ENCODE measurements at places on chromosomes 16 and 17.

- no peak for DNase-seq
Measured at GRCh38 chr17:51507444-51507843, 247.1 kb downstream of the UTP18 start.

GRCh38 chr16:85605912-85606841 lies 6.9 kb upstream of the GSE1 start:
- DNase-seq, result no peak

DNA sequence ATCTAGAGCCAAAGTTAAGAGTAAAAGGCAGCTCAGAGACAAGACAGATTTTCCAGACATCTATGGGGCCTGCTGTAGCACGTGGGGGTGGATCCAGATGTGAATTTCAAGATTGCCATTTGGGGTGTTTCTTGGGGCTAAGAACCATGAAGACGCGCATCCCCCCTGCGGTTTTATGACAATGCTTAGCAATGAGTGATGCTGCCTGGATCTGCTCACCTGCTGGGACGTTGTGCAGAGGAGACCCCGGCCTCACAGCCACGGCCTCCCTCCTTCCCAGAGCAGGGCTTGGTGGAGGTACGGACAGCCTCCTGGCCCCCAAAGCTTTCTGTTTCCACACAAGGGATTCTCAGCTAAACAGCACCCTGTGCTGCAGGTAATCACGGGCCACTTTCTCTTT lies 151.5 kb upstream of the DYNLRB2 start:
- no peak for DNase-seq

- no peak for DNase-seq
Measured at GRCh38 chr17:213286-214105, 32.0 kb upstream of the DOC2B start.

- DNase-seq, result peak; percentile 10
Measured at GRCh38 chr16:27690608-27691007, 140.7 kb downstream of the KATNIP start.

- DNase-seq, result no peak
Measured at GRCh38 chr16:85313526-85314301, 201.4 kb upstream of the CIBAR2 start.

- DNase-seq, result no peak
Measured at GRCh38 chr16:85353839-85354685, 241.8 kb upstream of the CIBAR2 start.

- DNase-seq, result no peak
Measured at GRCh38 chr16:68286153-68287074, 22.1 kb downstream of the SLC7A6 start.

DNA sequence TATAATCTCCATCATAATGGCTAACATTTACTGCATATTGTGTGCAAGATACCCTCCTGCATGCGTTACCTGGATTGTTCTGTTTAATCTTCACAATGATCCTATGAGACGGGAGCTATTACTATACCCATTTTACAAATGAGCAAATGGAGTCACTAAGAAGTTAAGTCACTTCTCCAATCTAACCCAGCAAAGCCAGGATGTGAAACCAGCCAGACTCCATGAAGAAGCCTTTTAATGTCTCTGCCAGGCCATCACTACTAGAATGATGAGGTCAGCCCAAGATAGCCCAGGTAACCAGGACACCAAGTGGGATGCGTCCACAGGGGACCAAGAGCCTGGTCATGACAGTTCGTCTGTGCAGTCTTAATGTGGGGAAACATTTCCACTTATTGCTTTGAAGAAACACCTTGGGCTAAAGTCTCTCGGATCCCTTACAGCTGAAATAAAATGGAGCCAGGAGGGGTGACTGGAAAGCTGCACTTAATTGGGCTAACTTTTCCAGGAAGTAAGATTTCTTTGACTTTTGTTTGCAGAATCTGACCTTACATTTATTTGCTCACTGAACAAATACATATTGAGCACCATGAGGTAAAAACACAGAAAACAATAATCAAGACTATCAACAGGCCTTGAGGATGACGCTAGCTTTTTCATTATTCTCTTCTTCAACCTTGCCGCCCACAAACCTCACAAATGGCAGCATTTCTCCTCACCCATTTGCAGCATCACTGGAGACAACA lies 926 bp upstream of the SHCBP1 start:
- no peak for DNase-seq

DNA sequence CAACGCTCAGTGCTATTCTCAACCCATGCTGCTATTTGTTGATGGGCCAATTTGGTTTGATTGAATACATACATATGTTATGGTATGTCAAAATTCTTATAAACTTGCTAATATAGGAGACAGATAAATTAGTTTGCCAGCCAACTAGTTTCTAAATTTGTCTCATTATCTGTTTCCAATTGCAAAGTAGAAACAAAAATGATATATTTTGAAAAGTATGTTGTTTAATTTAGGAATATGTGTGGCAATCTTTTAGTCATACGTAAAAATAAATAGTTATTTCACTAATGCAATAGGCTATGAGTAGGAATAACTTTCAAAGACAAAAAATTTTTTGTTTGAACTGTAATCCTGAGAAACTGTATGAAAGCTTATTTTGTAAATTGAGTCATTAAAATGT lies 210.6 kb upstream of the KCNJ16 start:
- no peak for DNase-seq

DNA sequence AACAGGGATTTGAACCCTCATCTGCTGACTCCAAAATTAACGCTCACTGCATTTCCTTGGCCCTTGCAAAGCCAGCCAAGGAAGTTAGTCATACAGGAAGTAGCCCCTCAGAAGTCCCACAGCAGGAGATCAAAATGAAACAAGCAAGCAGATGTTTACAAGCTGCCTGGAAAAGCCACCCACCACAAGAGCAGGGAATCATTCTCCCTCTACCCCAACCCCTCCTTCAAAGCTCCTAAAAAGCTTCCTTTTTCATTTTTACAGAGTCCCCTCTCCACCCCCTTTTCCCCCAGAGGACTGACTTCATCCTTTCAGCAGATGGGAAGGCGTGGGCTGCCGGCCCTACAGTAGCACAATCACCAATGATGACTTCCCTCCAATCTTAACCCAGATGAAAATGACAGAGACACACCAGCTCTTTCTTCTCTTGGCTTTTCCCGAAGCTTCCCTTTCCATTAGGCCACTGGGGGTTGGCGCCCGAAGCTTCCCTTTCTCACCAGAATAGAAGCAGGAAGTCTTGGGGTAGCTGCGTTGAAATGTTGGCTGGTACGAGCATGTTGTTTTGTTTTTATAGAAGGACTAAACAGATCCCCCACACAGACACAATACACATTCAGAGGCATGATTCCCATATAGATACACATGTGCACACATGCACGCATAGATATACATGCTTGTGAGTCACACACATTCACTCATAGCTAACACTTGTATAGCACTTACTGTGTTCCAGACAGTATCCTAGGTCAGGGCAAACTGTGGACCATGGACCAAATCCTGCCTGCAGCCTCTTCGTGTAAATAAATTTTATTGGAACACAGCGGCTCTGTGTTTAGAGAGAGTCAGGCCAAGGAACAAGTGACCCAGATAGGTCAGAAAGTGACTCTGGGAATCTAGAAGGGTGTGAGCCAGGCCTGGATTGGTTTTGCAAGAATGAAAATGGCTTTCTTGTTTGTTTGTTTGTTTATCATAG lies 17.4 kb downstream of the ITPRIPL2 start:
- DNase-seq, result no peak

- no peak for DNase-seq
Measured at GRCh38 chr17:79413611-79414010, 197.2 kb downstream of the RBFOX3 start.

- DNase-seq, result no peak
Measured at GRCh38 chr17:17479209-17479608, 2.4 kb downstream of the MED9 start.

- DNase-seq, result no peak
Measured at GRCh38 chr16:71853413-71853812, 7.6 kb downstream of the ATXN1L start.

- DNase-seq, result no peak
Measured at GRCh38 chr17:55632893-55633292, 89.8 kb downstream of the TMEM100 start.

DNA sequence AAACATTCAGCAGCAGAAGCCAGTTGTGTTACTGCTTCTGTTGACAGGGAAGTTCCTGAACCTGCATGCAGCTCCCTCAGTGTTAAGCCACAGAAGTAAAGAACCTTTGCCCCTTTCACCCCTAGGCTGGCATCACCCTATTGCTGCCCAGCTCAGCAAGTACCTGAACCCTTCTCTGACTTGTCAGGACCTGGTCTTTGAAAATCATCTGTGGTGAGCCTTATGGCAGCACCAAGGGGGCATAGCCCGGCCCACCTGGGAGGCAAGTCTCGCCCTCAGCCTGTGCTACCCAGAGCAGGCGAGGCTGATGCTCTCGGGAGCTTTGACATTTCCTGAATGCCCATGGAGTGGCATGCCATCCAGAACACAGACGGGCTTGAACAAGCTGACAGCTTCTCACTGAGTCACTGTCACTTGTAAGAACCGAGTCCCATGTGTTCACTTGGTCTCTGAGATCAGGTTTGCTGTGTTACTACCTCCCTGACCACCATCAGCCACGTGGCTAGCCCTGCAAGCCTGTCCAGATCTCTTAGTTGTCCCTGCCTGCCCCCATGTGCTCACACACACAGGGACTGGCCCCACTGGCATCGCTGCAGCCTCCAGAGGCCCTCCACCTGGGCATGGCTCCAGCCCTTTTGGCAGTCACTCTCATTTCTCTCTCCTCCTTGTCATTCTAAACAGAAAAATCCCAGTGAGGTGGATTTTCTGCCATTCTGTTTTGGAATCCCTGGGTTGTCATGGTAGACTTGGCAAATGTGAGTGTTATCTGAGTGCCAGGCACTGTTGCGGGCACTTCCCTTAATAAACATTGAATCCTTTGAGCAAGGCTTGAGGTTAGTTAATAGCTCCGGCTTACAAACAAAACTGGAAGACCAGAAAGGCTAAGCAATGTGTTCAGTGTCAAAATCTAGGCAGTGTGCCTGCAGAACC lies 2.9 kb upstream of the CARMIL2 start:
- no peak for DNase-seq

- DNase-seq, result no peak
Measured at GRCh38 chr16:49659356-49659755, 196.6 kb downstream of the ZNF423 start.

DNA sequence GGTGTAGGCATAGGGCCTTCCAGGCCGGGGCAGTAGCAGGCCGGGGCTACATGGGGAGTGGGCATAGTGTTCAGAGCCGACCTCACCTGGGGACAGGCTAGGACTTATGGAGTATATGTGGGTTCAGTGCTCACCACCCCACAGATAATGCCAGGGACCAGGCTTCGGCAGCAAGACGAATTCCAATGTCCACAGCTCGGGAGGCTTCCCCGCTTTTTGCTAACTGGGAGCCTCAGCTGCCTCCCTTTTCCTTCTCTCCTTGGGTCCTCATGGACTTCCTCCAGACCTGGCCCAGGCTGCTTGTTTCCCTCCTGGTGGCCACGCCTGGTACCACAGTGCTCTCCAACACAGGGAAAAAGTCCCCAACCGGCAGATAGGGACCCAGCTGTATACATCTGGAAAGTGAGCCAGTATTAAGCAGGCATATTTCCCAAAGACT lies 20.1 kb upstream of the SLC46A1 start:
- DNase-seq, result no peak

DNA sequence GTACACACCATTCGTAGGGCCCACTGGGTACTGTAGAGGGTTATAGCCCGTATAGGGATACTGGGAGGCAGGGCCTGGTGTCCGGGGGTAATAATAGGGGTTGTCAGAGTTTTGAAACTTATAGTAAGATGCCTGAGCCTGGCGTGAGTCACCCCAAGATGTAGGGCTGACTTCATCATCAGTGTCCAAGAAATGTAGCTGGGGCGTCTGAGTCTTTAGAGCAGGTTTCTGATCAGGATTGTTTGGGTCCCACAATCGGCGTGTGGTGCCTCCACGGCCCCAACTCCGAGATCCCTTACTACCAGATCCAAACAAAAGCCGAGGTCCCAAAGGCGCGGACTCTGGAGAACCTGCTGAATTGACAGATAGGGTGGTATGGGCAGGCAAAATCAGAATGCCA lies 4.4 kb downstream of the SMG6 start:
- no peak for DNase-seq

GRCh38 chr16:59047114-59047513 lies 313.0 kb upstream of the GOT2 start:
- no peak for DNase-seq

- no peak for DNase-seq
Measured at GRCh38 chr16:89313583-89313982, 96.1 kb downstream of the ZNF778 start.

DNA sequence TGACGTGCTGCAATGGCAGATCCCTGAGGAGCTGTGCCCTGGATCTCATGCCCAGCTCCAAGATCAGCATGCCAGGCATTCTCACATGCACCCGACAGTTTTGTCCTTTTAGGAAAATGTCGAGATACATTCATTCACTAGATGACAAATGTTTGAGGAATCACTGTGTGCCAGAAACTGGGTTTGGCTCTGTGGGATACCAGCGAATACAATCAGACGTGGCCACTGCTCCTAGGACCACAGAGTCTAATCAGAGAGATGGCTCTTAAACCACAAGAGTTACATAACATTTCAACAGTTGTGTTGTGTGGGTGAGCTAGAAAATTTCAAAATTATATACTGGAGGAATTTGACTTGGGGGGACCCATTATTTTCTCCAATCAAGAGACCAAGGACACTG lies 579.7 kb downstream of the CDH13 start:
- no peak for DNase-seq

- peak; percentile 7 for DNase-seq
Measured at GRCh38 chr17:42928714-42929496, 28.3 kb downstream of the G6PC1 start.

- DNase-seq, result no peak
Measured at GRCh38 chr16:55035956-55036355, 105.3 kb downstream of the IRX5 start.

- no peak for DNase-seq
Measured at GRCh38 chr17:46159686-46160085, 33.5 kb downstream of the KANSL1 start.

- no peak for DNase-seq
Measured at GRCh38 chr17:64176556-64176955, 46.6 kb upstream of the ERN1 start.

GRCh38 chr16:11309895-11310633 lies 28.9 kb upstream of the PRM1 start:
- no peak for DNase-seq

DNA sequence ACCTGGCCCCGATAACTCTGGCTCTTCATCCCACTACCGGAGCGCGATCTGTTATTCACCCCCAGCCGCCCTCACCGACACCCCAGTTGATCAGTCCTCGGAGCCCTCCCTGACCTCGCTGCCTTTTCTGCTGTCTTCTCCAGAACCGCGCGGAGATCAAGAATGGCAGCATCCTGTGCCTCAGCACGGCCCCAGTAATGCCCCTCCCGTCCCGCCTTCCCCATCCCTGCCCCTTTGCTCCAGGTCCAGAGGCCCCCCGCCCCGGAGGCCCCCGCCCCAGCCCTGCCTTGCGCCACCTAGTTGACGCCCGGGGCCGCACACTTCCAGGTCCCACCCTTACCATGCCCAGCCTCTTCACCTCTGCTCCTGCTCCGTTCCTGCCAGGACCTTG lies 872 bp downstream of the ELMO3 start:
- DNase-seq, result no peak

- peak; percentile 71 for DNase-seq
Measured at GRCh38 chr17:28763804-28764266, 20.0 kb downstream of the TRAF4 start.

GRCh38 chr17:61411261-61412142 lies 11.9 kb downstream of the TBX2 start:
- DNase-seq, result no peak
